Left renal cortex interstitium (tissue), 4 donors: ENCODE measurements at places on chromosomes 2 and 18.

DNA sequence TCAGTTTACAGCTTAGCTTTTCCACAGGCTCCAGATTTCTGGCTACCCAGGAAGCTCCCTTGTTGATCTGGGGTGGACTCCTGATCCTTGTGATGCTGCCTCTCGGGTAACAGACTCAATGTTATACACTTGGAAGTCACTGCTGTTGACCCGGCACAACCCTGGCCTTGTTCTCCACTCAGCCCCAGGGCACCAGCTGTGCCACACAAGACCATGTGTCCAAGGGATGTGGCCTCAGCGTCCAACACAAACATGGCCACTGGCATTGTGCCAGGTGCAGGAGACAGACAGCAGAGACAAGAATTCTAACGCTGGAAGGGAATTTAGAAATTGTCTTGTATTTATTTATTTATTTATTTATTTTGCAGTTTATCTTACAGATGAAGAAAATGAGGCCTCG is 39.0 kb upstream of the PPP4R1 start:
- no peak for DNase-seq

GRCh38 chr2:88813612-88814011 is 122.1 kb downstream of the RPIA start:
- no peak for DNase-seq

- no peak for DNase-seq
These were observed 15.0 kb downstream of the CCDC74A start for GRCh38 chr2:131542438-131543384.

DNA sequence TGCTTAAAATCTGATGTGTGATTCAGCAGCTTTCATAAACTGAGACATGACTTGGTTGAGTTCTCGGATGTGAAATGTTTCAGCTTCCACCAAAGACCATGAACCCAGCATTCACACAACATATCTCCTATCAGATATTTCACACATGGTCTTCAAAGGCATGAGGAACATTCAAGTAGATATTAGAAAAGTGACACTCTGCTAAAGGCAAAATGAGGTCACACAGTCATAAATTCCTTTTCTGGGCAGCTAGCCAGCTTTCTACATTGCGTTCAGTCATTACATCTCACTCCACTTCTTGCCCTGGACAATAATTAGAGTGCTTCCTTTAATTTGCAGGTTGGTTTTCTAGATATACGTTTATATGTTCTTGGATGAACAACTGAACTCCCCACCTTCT is 96.7 kb downstream of the GAREM1 start:
- DNase-seq: no peak

DNA sequence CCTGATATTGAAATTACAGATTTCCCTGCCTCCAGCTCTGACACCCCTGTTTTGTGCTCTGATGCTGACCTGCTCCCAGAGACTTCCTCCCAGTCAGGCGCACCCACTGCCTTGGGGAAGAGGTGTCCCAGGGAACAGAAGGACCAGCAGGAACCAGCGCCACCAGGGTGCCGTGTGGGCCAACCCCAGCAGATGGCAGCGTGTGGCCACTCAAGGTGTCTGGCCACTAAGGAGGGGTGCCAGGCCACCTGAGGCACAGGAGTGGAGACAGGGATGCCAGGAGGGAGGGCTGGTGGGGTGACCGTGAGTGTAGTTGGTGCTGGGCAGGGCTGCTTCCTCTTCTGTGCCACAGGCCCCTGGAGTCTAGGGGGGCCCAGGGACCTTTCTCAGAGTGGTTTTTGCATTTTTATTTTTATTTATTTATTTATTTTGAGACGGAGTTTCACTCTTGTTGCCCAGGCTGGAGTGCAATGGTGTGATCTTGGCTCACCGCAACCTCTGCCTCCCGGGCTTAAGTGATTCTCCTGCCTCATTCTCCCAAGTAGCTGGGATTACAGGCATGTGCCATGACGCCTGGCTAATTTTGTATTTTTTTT is 56.0 kb downstream of the TEX44 start:
- no peak for DNase-seq

DNA sequence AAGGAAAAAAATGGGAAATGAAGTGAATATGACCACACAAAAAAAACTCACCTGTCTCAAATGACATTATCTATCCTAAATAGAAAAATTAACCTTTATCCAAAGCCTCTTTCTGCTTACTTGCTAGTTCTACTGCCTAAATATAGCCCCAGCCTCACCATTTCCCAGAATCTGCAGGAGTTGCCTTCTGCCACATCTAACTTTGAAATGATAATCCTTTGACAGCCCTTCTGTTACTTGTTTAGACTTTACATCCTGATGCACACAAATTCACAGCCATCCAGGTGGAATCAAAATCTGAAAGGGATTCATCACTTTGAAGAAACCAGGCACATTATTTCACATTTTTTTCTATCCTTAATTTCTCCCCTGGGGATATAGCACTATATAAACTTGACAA is 1356.2 kb upstream of the NXPH2 start:
- DNase-seq: no peak

GRCh38 chr2:206890179-206890578 is 49.1 kb upstream of the CPO start:
- no peak for DNase-seq

GRCh38 chr18:33304277-33304676 is 136.2 kb downstream of the CCDC178 start:
- no peak for DNase-seq

GRCh38 chr2:38190542-38191218 is 114.7 kb upstream of the CYP1B1 start:
- no peak for DNase-seq

DNA sequence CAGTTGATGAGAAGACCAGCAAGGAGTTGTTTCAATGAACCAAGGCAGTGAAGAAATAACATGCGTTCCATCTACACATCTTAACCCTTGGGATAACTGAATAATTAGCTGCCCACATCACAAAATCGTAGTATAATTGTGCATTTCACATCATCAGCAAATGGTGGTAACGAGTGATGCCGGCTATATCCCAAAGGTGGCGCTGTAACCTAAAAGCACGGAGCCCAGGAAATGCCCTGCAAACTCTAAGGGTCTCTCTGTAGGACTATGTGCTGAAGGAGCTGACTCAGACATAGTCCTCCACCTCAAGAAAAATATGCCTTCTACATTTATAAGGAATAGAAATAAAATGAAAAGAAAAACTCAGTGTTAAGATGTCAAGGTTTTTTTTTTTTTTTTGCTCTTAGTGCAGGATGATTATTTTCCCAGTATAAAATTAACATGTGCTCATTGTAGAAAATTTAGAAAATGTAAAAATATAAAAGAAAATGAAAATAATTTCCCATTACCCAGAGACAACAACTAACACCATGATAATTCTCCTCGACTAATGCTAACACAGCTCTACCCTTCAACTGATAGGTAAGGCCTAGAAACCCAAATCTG is 23.1 kb upstream of the DSG3 start:
- DNase-seq: no peak

DNA sequence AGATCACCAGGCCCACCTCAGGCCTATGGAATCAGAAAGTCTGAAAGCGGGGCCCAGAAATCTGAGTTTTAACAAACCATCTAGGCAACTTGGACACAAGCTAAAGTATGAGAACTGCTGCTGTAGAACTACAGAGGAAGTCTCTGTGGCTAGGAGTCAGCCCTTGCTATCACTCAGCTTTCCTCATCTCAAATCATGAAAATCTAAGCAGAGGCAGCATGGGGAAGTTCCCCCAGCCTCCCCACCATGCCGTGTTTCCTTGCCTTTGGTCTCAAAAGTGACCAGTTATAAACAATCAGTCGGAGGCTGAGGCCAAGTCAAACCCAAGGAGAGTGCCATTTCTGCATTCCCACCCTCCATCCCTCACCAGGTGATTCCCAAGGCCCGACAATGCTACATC is 404.7 kb downstream of the BCL11A start:
- no peak for DNase-seq

DNA sequence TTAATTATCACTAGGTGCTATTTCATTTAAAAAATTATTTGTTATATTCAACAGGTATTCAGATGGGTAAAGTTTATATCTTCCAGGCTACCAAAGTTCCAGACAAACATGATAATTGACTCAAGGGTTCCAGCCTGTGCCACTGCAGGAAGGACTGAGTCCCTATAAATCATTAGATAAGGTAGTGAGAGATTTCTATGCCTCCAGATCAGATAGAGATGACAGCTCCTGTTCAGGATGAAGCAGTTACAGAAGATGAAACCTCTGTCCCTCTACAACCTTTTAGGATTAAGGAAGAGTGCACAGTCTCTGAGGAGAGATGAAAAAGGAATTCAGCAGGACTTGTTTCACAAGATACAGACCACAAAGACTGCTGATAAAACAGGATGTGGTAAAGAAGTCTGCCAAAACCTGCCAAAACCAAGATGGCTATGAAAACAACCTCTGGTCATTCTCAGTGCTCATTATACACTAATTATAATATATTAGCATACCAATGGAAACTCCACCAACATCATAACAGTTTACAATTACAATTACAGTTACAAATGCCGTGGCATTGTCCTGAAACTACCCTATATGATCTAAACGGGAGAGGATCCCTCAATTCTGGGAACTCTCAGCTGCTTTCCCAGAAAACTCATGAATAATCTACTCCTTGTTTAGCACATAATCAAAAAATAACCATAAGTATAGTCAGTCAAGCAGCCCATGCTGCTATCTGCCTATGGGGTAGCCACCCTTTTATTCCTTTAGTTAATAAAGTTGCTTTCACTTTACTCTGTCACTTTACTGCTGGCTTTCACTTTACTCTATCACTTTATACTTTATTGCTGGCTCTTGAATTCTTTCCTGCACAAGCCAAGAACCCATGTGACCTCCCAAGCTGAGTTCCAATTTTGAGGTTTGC is 288.5 kb downstream of the PDE11A start:
- DNase-seq: no peak

- peak; percentile 13 for DNase-seq
These were observed 2.4 kb downstream of the PELI1 start for GRCh38 chr2:64141674-64142405.

- DNase-seq: no peak
These were observed 334.4 kb upstream of the NRP2 start for GRCh38 chr2:205347899-205348298.

GRCh38 chr2:216113572-216113971 is 4.4 kb downstream of the XRCC5 start:
- no peak for DNase-seq

DNA sequence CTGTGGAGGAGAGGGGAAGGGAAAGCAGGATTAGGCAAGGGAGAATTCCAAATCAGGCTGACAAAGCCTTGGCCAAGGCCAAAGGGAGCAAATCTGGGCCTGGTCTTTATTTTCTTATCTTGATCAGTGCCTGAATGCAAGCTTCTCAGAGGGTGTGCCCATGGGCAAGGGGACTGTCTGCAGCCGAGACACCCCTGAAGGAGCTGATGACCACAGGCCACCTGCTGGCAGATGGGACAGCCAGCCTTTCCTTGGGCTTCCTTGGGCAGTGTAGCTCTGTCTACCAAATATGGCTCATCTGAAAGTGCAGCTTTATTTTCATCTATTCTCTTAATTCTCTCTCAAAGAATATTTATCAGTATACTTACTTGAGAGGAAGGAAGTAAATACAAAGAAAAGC is 117.0 kb downstream of the PKP4 start:
- no peak for DNase-seq

- no peak for DNase-seq
These were observed 24.4 kb downstream of the PUM2 start for GRCh38 chr2:20326163-20326780.

DNA sequence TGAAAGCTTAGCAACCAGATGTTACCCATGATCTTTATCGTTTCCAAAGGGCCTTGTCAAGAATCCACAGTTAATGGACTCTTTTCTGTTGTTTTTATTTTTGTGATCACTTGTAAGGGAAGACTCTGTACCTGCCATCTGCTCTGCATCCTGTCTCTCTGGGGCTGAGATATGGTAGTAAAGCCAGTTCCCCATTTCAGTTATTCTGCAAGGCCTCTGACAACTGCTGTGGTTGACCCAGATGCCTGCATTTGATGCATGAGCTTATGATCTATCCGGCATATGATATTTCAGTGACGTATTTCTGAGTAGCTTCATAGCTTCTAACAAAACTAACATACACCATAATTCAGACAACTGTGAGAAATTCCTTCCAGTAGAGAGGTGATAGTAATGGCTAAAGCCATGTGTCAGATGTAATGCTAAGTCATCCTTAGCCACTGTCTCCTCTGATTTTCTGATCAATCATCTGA is 105.1 kb downstream of the TPO start:
- DNase-seq: no peak

DNA sequence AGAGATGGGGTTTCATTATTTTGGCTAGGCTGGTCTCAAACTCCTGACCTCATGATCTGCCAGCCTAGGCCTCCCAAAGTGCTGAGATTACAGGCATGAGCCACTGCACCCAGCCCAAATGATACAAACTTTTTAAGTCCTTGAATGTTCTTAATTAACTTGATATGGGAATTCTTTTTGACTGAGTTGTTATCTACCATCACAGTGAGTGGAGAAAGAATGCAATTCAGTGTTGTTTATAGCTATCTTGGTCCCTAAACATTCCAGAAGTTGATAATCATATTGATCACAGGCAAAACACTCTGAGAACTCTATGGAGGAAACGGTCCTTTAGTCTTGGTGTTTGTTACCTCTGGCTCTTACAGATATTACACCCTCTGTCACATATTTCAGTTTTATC is 1072.5 kb downstream of the SUCLG1 start:
- DNase-seq: no peak

DNA sequence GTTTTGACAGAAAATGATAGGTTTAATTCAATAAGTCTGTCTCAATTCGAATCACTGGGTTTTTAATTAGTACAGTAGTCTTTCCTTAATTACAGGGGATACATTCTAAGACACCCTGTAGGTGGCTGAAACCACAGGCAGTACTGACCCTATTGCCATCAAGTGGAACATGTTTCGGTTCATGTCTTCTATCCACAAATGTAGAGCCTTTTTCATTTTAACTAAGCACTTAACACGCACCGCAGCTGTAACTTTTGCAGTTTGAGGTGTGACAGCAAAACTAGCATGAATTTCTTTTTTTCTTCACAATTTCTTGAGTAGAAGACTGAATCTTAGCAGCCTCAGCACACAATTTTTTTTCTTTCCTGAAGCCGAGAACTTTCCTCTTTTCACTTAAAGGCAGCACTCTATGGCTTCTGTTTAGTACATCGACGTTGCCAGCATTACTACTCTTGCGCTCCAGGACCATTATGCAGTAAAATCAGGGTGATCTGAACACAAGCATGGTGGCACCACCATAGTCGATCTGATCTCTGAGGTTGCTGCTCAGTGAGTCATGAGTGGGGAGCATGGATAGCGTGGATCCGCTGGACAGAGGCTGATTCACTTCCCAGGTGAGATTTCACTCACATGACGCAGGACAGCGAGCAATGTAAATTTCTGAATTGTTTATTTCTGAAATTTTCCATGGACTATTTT is 805.1 kb downstream of the RNF144A start:
- no peak for DNase-seq

DNA sequence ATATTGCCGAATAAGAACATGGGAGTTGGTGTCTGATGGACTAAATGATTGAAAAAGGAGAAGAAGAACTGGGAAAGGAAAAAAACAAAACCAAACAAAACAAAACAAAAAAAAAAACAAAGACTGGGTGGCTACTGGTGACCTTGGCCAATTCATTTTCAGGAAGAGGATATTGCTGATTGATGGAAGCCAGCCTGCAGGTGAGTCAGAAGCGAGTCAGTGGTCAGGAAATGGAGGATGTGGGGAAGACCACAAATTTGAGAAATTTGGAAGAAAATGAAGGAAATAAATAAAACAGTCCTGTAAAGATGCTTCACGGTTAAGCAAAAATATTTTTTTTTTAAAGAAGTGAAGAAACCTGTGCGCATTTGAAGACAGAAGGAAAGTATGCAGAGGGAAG is 296.9 kb downstream of the ZNF521 start:
- DNase-seq: no peak
